ENCODE measurements at places on chromosomes 2 and 18.

GRCh38 chr2:96565111-96565510 is 28.6 kb downstream of the ARID5A start:
- no peak for DNase-seq

DNA sequence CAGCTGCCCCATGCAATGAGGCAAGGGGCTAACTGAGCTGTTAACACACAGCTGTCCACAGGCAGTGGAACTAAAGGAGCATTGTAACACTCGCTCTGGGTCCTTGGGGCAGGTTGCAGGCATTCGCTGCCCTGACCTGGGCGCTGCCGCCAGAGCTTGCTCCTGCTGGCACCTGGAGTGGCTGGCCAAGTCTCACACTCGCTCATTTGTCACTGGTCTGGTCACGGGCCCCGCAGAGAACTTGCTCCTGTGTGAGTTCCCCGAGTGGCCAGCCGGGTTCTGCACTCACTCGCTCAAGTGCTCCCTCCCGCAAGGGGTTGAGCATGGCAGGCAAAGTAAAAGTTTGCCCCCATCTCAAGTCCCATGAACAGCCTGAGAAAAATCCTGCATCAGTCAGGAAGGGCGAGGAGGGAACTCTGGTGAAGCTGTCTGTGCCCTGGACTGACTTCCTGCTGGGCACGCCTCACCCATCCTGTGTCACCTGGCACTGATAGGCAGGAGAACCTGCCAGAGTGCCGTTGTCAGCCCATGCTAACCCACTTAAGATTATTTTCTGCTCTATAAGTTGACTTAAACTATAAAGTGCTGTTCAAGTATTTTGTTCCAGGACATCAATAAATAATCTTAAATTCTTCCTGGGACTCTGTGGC is 934.8 kb upstream of the GYPC start:
- no peak for DNase-seq

DNA sequence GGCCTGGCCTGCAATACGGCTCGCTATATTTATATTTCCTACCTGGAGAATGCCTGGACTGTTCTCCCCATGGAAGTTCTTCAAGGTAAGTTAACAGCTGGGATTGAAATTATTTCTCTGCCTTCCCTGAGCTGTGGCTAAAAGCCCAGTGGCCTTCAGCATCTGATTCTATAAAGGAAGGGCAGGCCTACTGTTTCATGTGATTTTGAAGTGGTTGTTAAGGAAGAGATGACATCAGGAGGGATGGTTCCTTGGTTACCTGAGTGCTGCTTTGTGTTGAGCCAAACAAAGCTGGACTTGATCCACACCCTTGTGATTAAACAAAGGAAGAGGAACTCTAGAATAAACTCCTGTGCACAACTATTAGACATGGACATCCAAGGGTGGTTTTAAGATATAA is 61.6 kb downstream of the MFSD6 start:
- DNase-seq, result no peak

DNA sequence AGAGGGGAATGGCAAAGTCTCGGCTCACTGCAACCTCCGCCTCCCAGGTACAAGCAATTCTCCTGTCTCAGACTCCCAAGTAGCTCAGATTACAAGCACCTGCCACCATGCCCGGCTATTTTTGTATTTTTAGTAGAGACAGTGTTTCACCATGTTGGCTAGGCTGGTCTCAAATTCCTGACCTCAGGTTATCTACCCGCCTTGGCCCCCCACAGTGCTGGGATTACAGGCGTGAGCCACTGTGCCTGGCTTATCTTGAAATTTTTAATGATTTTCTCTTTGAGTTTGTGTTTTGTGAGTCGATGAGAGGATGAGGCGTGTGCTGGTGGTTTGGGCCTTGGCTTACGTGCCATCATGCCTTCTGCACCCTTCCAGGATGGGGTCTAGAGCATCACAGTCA is 101.3 kb upstream of the ST3GAL5 start:
- no peak for DNase-seq

GRCh38 chr18:54173250-54173649 is 51.2 kb downstream of the MBD2 start:
- no peak for DNase-seq

GRCh38 chr2:168120730-168121129 is 126.7 kb downstream of the STK39 start:
- DNase-seq, result no peak

DNA sequence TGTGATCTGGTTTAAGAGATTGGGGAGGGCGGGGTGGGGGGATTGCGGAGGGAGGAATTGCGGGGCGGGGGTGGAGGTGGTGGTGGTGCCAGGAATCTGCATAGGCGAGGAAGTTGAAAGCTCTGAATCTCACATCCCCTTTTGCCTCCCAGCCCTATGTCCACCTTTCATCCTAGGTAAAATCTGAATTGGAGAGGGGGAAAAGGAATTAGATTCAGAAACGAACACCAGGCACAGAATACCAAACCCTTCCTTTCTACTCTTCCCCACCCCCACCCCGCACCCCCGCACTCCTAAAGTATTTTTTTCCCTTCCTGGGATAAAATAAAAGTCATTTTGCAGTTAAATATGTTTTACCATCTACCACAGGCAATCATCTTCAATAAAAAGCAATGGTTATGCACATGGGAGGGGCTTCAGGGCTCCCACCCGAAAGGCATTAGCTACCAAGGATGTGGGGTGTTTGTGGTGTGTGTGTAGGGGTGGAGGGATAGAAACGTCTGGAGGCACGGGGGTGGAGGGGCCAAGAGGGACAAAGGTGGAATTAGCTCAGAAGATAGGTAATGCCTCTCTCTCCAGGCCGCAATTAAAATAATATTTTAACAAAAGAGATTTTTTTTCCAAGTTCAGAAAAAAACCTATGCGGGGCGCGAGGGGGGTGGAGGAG is 1.8 kb downstream of the IGFBP5 start:
- DNase-seq, result no peak

- no peak for DNase-seq
Observed at GRCh38 chr2:29459445-29460179, 344.4 kb downstream of the CLIP4 start.

- no peak for DNase-seq
Observed at GRCh38 chr18:78244779-78245178, 734.8 kb upstream of the SALL3 start.

GRCh38 chr2:98818164-98818563 is 87.2 kb upstream of the MGAT4A start:
- no peak for DNase-seq

DNA sequence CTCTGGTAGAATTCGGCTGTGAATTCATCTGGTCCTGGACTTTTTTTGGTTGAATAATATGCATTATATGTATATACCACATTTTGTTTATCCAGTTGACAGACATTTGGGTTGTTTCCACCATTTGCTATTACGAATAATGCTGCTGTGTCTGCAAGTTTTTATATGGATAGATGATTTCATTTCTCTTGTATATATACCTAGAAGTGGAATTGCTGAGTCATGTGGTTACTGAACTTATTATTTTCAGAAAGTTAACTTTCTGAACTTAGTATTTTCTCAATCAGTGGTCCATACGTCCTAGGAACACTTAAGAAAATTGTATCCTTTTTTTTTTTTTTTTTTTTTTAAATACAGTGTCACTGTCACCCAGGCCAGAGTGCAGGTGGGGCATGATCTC is 63.3 kb downstream of the RIF1 start:
- no peak for DNase-seq

GRCh38 chr18:48569139-48569914 is 30.5 kb downstream of the CTIF start:
- no peak for DNase-seq

DNA sequence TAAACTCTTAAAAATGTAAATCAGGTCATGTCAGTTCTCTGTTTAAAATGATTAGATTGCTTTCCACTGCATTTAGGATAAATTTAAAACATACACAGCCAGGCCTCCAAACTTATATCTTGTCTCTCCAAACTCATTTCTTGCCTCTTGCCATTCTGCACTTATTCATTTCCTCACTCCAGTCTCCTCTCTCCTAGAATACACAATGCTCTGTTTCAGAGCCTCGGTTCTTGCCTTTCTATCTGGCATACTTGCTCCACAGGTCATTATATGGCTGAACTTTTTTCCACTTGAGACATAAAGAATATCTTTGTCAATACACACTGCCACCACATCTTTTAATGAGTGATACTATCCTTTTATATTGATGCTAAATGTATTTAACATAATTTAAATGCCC is 10.5 kb upstream of the UGP2 start:
- DNase-seq, result no peak

DNA sequence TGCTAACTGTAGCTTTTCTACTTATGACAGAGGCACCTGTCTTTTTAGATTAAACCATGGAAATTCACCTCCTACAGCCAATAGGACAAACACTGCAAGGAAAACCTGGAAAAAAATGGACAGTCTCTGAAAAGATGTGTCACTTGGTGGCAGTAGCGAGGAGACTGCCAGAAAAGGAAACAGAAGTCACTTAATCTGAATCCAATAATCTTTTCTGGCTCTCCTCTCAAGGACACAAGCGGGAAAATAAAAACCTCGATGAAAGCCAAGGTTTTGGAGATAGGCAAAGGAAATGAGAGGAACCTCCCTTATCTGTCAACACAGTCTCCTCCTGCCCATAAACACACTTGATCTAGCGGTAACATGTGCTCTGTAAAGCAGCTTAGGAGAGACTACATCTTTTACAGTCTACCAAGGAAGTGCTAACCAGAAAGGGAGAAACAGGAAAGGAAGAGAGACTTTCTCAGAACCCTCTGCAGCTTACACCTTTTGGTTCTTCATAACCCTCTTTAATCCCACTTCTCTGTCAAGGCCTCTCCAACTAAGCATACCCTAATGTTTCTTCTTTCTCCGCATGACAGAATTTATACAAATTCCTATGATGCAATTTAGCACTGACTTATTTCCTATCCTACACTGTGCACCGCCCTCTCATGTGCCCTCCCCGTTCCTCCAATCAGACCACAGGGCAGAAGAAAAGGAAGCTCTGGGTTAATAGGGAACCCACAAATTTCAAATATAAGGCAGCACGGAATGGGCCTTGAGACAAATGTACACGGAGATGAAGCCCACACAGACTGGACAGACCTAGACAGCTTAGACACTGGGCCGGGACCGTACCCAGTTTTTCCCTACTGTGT is 52.8 kb downstream of the CLASP1 start:
- DNase-seq, result no peak
